ENCODE measurements at places on chromosomes 5 and 9. TPM values are rescaled to one million over a fixed set of nuclear protein-coding genes. Genes with fewer than 3 reads are reported as not detected.

Gene GLRA1
- total RNA-seq = not detected

Gene CAMK2A
- 0.71 TPM for total RNA-seq

Gene ZNF618
- total RNA-seq = 7.5 TPM

Gene SPATA6L
- total RNA-seq = 0.43 TPM

Gene CDH9
- 0.18 TPM for total RNA-seq

Measured in smooth muscle cell of bladder (primary cell).